Natural killer cell (primary cell): ENCODE measurements at places on chromosomes 1 and 21.
A peak's percentile ranks its signal among the peaks of the same experiment; 100 is the strongest.

GRCh38 chr1:64183395-64184002, 19.9 kb upstream of the UBE2U start:
- no peak for DNase-seq

- DNase-seq: no peak
Observed at GRCh38 chr1:19384113-19384512, 72.0 kb downstream of the SLC66A1 start.

- no peak for DNase-seq
Observed at GRCh38 chr1:206760590-206760989, 10.0 kb upstream of the IL19 start.

- DNase-seq: no peak
Observed at GRCh38 chr1:157001304-157001703, 44.2 kb downstream of the ARHGEF11 start.

- DNase-seq: peak; percentile 2
Observed at GRCh38 chr1:29675481-29676263, 439.4 kb downstream of the PTPRU start.

- DNase-seq: no peak
Observed at GRCh38 chr1:153852170-153852569, 70.6 kb downstream of the GATAD2B start.

GRCh38 chr1:245327360-245327759, 172.6 kb downstream of the KIF26B start:
- no peak for DNase-seq

DNA sequence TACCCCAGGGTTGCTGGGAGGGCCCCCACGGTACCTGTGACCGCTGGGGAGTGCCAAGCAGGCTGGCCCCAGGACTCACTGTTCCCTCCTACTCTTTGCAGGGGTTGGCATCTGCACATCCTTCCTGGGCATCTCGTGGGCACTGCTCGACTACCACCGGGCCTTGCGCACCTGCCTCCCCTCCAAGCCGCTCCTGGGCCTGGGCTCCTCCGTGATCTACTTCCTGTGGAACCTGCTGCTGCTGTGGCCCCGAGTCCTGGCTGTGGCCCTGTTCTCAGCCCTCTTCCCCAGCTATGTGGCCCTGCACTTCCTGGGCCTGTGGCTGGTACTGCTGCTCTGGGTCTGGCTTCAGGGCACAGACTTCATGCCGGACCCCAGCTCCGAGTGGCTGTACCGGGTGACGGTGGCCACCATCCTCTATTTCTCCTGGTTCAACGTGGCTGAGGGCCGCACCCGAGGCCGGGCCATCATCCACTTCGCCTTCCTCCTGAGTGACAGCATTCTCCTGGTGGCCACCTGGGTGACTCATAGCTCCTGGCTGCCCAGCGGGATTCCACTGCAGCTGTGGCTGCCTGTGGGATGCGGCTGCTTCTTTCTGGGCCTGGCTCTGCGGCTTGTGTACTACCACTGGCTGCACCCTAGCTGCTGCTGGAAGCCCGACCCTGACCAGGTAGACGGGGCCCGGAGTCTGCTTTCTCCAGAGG, 6.8 kb downstream of the XKR8 start:
- DNase-seq: no peak

DNA sequence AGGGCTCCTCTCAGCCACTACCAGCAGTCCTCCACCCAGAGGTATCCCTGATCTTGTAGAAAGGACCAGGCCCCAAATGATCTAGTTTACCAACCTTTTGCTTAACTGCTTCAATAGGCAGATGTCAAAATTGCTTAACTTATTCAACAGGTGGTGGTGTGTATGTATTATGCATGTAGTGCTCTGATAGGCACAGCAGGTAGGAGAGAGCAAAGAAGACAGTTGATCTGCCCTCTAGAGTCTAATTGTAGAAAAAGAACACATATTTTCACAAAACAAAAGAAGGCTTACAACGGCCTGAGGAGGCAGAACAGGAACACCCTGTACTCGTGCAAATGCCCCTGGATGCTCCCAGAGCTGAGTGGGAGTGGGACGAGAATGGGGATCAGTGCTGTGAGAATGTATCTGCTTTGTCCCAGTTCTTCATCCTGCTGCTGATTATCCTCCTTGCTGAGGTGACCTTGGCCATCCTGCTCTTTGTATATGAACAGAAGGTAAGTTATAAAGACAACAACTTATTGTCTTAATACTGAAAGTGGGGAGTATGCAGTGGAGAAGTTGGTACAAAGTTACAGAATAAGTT, 21.1 kb downstream of the CD53 start:
- no peak for DNase-seq

- no peak for DNase-seq
Observed at GRCh38 chr21:45831991-45832740, 149.4 kb upstream of the COL6A1 start.

DNA sequence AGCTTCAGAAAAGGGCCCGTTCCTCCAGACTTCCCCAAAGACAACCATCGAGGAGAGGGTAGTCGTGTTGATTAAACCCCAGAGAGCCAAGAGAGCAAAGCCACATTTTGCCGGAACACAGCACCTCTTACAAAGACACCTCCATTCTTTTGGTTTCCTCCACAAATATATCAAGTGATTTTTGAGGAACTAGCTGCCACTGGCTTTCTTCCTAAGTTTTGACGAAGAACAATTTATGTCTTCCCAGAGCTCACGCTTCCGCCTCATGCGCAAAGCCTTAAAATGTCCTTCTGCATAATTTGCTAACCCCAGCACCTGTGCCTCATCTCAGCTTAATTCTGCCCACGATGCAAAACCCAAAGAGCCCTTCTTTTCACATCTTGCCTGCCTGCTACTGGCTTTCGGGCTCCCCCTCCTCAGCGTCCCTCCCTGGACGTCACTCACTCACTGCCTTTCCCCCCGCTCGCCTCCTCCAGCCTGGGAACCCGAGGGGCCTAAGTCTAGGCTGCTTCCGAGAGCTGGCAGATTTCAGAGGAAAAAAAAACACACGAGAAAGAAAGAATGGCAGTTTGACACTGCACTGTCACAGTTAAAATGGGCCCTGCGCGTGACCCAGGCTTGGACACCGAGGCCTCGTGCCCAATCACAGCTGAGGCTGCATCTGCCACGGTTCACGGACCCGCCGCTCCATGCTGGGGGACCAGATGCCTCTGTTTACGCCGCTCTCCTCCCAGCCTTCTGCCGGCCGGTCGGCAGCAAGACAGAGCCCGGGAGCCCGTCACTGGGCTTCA, 77.6 kb upstream of the IFNAR2 start:
- DNase-seq: no peak

GRCh38 chr1:89545264-89546038, 20.8 kb downstream of the LRRC8B start:
- no peak for DNase-seq

GRCh38 chr1:232109391-232109790, 482.8 kb downstream of the DISC1 start:
- no peak for DNase-seq

DNA sequence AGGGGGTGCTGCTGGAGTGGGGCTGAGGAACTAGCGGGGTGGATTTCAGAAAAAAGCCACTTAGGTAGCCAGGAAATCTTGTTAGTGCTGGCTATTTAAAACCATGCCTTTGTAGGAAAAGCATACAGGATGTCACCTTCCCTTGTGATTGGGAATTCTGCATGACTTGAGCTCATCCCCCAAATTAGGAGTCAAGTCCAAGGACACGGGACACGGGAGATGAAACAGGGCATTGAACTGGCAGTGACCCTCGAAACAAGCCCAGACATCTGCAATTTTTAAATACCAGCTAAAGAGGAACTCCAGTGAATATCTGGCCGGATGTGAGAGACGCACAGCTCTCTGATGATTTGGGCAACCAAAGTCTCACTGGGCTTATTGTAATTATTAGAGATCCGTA, 32.8 kb downstream of the C2CD2 start:
- no peak for DNase-seq
